SIG-M5 (cell line): ENCODE measurements at places on chromosomes 12 and 14.

DNA sequence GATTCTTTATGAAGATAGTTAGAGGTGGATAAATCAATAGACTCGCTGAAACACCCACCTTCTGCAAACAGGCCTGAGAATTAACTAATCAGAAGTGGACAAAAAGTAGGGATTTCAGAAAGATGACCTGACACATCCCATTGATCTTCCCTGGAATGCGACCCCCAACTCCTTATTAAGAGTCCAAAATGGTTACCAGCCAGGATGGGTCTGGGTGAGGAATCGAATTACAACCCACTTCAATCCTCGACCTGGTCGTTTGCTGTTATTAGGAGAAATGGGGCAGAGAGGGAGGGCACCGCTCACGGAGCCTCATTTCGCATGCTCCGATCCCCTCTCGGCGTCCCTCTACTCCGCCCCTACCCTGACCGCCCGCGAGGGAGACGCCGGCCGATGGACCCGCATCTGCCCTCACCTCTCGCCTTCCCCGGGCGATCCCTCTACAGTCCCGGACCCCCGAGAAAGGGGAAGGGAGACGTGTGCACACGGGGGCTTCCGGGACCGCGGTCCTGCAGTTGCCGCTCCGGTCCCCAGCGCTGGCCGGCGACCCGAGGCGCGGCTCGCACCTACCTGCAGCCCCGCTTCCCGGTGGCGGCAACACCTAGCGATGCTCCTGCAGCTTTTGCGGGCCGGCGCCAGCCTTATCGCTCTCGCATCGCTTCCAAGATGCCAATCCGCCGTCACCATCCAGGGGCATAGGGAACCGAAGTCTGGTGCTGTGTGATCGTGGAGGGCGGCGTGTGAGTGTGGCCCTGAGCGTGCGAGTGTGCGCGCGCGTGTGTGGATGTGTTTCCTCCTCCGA lies 69.3 kb upstream of the USP15 start:
- DNase-seq = no peak

- DNase-seq = no peak
Observed at GRCh38 chr12:105580821-105581352, 250.4 kb downstream of the C12orf75 start.

GRCh38 chr12:92779902-92780301 lies 77.1 kb downstream of the PLEKHG7 start:
- no peak for DNase-seq

GRCh38 chr14:50967103-50967502 lies 22.8 kb upstream of the PYGL start:
- no peak for DNase-seq

DNA sequence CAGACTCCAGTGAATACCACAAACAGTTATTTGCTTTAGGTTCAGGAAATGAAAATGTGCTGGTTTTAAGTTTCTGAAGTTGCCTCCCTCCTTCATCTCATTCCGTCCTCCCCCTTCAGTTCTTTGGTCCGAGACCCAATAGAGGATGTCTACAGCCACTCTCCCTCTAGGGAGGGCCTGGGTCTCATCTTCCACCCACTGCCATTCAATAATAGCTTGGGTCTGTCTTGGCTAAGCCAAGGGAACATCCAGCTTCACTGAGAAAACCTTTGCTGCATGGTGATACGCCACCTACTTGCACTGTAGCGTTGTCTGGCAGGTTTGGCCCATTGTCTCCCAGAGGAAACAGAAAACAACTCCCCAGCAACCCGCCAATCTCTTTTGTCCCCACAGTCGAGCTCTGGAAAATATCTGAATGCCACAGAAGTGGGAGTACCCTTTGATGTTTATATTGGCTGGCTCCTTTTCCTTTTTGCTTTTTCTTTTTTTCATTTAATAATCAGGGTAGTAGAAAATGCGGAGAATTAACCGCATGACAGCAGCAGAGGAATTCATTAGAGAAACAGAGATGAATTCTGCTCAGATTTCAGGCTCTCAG lies 380.1 kb downstream of the RAD51B start:
- DNase-seq = no peak

- DNase-seq = no peak
Observed at GRCh38 chr14:103915616-103916015, 12.6 kb upstream of the TDRD9 start.

DNA sequence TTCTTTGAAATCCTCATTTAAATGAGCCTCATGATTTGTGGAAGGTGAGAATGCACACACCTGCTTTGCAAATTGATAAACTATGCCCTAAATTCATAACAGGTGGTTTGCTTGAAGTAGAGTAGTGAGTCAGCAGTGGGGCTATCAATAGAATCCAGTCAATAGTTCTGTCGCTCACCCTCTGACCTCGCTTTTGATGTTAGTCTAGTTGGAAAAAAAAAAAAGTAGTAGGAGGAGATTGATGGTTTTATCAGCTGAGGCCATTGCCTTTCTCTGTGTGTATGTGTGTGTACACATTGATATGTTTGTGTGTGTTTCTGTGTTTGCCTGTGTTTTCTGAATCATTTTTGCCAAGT lies 267.3 kb downstream of the SNAPC1 start:
- DNase-seq = no peak

- DNase-seq = no peak
Observed at GRCh38 chr12:80195074-80195726, 95.9 kb downstream of the OTOGL start.

GRCh38 chr14:32986791-32987540 lies 48.3 kb downstream of the NPAS3 start:
- no peak for DNase-seq

- DNase-seq = no peak
Observed at GRCh38 chr12:131105351-131105735, 151.6 kb downstream of the ADGRD1 start.

- DNase-seq = no peak
Observed at GRCh38 chr14:68307790-68308168, 485.1 kb downstream of the ZFP36L1 start.

DNA sequence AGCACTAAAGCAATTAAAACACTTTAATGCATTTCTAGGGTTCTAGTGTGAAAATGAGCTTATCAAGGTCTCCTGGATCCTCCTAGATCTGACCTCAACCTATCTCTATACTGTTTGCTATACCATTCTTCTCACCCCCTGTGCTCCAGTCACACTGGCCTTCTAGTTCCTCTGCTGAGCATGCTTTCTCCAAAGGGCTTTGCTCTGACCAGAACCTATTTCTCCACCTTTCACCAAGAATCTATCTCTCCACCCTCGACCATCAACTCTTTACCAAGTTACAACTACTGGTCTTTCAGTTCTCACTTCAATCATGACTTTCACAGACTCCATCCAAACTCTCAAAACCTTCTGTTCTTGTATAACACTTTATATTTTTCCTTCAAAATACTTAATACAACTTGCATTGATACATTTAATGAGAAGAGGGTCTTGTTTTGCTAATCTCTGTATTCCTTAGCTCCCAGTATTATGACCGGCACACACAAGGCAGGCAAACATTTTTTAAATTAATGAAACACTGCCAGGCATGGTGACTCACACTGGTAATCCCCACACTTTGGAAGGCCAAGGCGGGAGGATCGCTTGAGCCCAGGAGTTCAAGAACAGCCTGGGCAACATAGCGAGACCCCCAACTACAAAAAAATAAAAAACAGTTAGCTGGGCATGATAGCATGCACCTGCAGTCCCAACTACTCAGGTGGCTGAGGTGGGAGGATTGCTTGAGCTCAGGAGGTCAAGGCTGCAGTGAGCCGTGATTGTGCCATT lies 22.8 kb downstream of the PPP1R12A start:
- no peak for DNase-seq

GRCh38 chr12:78115889-78116288 lies 285.2 kb downstream of the NAV3 start:
- DNase-seq = no peak

- no peak for DNase-seq
Observed at GRCh38 chr14:48035836-48036235, 360.4 kb upstream of the MDGA2 start.

GRCh38 chr14:52031781-52032180 lies 37.1 kb downstream of the NID2 start:
- no peak for DNase-seq

- no peak for DNase-seq
Observed at GRCh38 chr12:19643635-19644034, 204.3 kb downstream of the AEBP2 start.

- DNase-seq = no peak
Observed at GRCh38 chr12:8699714-8700113, 1.9 kb downstream of the RIMKLB start.

- DNase-seq = no peak
Observed at GRCh38 chr12:89176676-89177075, 175.6 kb downstream of the DUSP6 start.

DNA sequence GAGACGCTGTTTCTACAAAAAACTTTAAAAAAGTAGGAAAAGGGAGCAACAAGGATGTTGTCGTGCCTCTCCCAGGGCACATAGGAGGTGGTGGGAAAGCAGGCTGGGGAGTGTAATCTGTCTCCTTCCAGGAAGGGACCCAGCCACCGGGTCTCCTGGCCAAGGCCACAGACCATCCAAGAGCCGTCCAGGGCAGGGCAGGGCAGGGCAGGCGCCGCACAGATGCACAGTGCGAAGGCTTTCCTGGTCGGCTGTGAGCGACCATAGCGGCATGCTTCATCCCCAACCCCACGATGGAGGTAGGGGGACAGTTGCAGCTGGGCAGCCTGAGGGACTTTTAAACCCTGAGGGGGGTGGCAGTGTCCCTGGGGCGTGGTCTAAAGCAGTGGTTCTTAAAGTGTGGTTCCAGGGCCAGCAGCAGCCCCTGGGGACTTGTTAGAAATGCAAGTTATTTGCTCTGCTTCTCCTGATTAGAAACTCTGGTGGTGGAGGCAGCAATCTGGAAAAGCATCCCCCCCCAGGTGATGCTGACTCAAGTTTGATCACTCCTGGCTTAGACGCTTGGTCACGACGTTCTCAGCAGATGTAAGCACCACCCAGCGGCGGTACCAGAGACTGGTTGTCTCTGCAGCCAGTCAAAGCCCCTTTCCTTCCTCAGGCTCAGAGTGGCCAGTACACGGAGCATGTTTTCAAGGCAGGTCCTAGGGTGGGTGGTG lies 197.4 kb upstream of the PRMT8 start:
- DNase-seq = no peak

DNA sequence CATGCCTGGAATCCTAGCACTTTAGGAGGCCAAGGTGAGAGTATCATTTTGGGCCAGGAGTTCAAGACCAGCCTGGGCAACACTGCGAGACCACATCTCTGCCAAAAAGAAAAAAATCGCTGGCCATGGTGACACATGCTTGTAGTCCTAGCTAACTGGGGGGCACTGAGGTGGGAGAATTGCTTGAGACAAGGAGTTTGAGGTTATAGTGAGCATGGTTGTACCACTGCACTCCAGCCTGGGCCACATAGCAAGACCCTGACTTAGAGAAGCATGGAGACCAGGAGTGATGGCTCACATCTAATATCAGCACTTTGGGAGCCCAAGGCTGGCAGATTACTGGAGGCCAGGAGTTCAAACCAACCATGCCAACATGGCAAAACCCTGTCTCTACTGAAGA lies 9.2 kb downstream of the PTGES3 start:
- DNase-seq = no peak
